HS-27A (cell line): ENCODE measurements at places on chromosomes 7 and 10.

GRCh38 chr10:103610083-103610472, 116.6 kb downstream of the NEURL1 start:
- no peak for DNase-seq

GRCh38 chr7:71772779-71773178, 639.4 kb downstream of the CALN1 start:
- DNase-seq: no peak

DNA sequence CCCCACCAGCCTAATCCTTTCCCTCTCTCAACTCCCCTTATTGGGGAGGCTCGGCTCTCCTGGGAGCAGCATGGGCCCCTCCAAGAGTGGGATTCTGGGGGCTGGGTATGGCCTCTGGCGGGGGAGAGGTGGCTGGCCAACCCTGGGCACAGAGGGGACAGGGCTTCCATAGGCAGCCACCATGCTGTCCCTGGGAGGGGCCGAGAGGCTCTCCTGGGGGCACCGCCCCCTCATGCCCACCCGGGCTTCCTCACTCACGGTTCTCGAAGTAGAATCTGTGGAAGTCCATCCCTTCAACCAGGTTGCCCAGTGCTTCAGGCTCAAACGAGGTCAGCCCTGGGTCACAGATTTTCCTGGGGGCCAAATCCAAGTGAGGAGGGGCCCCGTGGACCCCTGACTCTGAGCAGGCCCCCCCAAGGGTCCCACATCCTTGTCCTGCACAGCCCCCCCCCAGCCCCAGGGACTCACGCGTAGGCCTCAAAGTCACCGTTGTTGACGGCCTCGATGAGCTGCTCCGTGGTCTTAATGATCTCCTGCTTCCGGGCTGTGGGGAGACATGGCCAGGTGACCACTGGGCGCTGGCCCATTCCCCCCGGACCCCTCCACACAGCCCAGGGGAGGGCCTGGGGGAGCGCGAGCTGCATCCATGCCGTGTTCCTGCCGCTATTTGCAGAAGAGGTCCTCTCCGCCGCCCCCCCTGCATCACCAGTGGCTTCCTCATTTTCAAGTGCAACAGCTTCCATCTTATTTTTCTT, 19.8 kb downstream of the YKT6 start:
- DNase-seq: no peak

DNA sequence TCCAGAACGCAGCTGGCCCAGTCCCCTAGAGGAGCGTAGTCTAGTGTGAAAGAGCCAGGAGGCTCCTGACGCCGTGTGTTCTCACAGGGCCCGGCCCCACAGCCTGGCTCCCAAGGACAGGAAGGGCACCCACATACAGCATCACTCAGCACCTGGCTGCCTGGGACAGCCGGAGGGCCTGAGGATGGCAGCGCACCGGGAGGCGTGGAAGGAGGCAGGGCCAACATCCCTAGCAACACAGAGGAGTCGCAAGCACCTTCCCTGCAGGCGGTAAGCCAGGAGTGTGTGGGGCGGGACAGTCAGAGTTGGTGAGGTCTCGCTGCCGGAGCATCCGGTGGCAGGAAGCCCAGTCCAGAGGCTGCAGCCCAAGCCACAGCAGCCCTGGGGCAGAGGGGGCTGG, 125.8 kb downstream of the MAD1L1 start:
- DNase-seq: no peak

- no peak for DNase-seq
Measured at GRCh38 chr7:43151076-43151475, 38.6 kb downstream of the HECW1 start.

DNA sequence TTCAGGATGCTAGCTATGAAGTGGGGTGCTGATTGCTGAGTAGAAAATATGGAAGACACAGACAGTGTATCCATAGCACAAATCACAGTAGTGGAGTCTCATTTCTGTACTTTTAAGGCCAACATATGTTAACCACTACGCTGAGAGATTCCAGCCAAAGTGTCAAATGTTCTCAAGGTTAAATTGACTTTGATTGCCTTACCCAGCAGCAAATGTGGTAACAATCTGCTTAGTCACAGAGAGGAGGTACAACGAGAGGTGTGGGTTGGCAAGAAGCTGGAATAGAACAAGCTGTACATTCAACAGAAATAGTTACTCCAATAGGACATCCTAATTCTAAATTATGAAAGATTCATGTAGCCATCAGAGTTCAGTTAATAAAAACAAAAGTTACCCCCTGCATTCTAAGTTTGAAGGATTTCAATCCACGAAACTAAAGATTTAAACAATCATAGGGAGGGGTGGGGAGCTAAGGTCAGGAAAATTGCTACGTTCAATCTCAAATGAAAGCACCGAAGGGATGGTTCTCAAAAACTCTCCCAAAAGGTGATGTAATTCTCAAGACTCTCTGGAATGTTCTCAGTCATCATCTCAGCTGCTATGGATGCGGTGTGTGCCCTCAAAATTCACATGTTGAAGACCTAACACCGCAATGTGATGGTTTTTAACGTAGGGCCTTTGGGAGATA, 137.0 kb downstream of the ETV1 start:
- DNase-seq: no peak

DNA sequence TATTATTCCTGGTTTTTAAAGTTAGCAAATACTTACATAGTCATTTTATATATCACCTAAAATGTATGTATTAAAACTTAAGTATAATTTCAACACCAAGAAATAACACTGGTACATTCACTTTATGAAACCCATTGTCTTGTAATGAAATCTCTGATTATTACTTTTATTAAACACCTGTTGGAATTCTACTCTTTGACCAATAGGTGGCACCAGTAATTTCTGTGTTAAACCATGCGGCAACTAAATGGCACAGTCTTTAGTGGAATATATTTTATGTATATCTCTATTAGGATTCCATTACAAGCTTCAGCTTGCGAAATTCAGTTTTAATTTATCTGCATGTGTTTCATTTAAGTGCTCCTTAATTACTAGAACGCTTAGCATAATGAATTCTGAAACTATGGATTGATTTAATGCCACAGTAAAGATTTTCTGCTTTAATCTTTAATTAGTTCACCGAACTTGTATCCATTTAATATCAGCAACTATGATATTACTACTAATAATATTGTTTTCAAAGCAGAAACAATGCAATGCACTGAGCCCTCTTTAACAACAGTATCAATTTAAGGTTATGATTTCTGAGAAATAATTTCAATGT, 181.3 kb downstream of the MAGI2 start:
- no peak for DNase-seq
